CMK (cell line): ENCODE measurements at places on chromosomes 7 and 10.

DNA sequence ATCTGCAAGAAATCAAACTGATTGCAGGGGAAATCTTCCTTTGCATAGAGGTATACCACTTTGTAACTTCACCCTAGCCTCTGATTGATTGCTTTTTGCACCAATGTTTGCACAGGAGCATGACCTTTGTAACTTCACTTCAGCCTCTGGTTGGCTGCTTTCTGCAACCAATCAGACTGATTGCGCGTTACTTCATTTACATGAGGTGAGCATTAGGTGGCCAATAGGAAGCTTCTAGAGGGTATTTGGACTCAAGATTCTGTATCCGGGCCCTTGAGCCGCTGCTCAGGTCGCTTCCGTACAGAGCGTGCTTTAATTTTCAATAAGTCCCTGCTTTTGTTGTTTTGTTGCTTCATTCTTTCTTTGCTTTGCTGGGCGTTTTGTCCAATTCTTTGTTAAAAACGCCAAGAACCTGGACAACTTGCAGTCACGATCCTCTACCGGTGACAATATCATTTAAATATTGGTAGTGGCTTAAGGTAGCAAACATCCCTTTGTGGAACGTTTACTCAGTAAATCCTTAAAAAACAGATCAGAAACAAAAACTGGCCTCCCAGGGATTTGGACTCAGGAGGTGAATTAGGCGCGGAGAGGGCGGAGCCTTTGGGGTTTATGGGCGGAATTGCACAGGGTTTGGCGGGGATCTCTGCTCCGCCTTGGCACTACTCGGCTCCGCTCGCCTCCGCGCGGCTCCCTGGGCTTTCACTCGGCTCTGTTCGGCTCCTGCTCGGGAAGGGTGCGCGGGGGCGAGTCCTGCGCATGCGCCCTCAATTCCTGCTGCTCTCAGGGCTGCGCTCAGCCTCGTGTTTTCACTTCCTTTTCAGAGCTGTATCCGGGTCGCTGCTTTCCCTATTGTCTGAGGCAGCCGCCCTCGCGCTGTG lies at the start of gene PHF14:
Gene PHF14, plus strand, starts transcription at position 812 of the 881 bp plus-strand sequence. CDS start 452 bp downstream, outside the sequence.
- DNase-seq: peak; percentile 86

DNA sequence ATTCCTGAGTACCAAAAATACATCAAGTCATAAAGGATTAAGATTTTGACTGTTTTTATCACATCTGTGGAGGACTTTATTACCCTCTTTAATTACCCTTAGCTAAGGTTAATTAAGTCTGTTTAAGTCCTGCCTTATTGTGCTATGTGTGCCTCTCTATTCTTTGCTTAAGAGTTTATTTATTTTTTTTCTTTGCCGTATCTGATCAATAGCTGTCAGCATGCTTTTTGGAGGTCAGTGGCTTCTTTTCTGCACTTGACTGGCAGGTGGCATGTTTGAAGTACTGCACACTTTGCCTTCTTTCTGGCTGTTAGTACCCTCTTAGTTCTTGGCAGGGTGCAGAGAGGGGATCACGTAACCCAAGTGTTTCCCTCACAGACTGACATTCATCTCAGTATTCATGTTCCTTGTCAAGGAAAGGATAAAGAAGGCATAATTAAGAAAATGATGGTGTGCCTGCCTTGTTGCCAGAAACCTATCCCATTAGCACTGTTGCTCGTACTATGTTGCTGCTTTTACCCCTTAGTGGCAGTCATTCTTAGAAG lies 225.8 kb downstream of the EXOC4 start:
- no peak for DNase-seq

- no peak for DNase-seq
Measured at GRCh38 chr7:79199961-79200360, 253.5 kb downstream of the MAGI2 start.

DNA sequence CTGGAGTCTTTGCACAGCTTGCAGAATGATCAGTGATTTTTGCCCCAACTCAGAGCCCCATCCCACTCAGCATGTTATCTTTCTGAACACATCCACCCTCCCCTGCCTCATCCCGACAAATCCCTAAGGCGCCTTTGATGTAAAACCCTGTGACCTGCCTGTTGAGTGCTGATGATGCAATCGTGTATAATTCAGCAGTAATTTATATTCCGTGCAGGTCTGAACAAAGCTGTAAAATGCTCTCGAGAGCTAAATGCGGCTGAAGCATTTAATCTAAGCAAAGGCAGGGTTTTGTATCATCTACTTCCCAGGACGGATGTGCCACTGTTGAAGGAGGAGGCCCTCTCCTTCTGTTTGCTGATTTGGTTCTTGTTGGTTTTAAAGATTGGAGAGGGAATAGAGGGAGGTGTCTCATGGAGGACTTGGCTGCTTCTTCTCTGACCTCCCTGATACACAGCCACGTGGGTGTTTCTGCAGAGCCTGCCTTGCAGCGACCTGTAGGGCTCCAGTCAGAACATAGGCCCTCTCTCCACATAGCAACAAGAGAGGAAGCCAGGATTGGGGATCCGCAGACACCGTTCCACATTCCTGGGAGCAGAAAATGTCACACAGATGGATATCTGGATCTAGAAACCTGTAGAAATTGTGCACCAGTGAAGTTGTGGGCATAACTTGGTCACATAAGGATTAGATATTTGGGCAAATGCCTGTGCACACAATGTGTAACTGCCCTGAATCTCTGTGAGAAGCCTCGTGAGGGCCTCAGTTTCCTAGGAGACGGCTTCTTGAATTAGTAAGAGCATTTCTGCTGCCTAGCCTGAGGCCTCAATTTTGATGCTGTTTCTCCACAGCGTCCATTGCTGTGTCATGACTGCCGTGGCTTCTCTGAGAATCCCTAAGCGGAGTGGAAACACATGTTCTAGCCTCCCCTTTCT lies 90.2 kb upstream of the AGK start:
- no peak for DNase-seq

DNA sequence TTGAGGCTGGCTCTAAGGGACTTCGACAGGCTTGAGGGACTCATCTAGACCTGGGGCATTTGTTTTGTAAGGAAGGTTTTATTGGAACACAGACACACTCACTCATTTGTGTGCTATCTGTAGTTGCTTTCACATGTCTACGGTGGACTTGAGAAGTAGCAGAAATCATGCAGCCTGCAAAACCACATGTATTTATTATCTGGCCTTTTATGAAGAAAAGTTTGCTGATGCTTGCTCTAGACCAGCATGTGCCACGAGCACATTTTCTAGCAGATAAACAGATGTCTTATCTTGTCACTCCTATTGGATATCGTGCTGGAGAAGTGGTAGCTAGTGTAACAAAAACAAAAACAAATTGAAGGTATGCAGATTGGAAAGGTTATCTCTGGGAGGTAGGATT lies 9.8 kb downstream of the UPP1 start:
- DNase-seq: no peak

DNA sequence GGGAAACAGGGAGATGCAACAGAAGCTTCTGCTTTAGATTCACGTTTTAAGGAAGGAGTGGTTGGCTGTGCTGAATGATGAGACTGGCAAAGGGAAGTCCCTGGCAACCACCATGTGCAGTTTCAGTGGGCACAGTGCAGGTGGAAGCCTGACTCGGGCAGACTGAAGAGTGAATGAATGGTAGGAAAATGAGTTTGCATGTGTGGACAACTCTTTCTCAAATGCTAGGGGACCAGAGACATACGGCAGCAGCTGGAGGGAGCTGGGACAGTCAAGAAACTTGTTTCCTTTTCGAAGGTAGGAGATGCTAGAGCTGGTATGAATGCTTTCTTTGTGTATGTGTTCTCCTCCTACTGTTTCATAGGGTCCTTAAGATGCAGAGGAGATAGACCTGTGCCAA lies 29.0 kb downstream of the PODXL start:
- no peak for DNase-seq

GRCh38 chr10:18743926-18744325 lies 84.7 kb downstream of the ARL5B start:
- DNase-seq: no peak

- DNase-seq: no peak
Measured at GRCh38 chr10:62112300-62112699, 156.3 kb downstream of the RTKN2 start.

DNA sequence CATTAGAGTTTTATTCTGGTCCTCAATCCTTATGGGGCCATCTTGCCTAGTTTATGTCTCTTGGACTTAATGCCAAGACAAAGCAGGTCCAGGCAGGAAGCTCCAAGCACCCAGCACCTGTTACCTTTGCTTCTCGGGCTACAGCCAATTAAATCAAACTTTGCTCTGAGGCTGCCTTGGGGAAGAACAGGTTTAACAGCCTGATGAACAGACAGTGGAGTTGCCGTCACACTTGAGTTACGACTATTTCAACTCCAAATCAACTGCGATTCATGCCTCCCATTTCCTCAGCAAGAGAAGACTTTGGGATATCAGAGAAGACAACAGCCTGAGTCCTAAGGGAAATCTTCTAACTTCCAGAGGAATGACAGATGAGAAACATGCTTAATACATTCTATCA lies 62.2 kb downstream of the XPNPEP1 start:
- no peak for DNase-seq

- DNase-seq: peak; percentile 56
Measured at GRCh38 chr10:92822060-92822634, 26.2 kb upstream of the EXOC6 start.

- DNase-seq: no peak
Measured at GRCh38 chr10:57094965-57095364, 733.9 kb upstream of the ZWINT start.

DNA sequence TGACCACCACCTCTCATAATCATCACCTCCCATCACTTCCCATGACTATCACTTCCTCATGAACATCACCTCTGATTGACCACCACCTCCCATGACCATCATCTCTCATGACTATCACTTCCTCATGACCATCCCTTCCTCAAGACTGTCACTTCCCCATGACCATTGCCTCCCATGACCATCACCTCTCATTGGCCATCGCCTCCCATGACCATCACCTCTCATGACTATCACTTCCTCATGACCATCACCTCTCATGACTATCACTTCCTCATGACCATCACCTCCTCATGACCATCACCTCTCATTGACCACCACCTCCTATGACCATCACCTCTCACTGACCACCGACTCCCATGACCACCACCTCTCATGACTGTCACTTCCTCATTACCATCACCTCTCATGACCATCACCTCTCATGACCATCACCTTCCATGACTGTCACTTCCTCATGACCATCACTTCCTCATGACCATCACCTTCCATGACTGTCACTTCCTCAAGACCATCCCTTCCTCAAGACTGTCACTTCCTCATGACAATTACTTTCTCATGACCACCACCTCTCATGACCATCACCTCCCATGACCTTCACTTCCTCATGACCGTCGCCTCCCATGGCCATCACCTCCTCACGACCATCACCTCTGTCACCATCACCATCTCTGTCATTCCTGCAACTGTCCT lies 51.6 kb downstream of the PDGFA start:
- no peak for DNase-seq

DNA sequence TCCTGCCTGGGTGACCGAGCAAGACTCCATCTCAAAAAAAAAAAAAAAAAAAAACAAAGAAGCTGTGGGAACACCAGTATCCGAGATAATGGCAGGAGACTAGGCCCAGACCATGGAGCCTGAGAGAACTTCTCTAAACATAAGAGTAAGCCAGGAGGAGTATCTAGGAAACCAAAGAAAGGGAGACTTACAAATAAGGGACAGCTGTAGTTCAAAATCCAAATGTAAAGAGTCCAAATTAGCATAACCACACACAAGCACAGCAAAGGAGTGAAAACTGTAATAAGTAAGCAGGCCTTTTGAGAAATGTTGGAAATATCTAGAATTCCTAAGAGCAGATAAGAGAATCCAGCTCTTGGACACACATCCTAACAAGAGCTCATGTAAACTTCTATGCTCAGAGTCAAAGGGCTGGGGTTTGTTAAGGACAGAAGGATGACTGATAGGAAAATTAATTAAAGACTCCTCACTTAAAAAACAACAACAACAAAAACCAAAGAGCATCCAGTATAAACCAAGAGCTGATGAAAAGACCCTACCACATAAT lies 15.8 kb downstream of the ZNF25 start:
- DNase-seq: no peak

DNA sequence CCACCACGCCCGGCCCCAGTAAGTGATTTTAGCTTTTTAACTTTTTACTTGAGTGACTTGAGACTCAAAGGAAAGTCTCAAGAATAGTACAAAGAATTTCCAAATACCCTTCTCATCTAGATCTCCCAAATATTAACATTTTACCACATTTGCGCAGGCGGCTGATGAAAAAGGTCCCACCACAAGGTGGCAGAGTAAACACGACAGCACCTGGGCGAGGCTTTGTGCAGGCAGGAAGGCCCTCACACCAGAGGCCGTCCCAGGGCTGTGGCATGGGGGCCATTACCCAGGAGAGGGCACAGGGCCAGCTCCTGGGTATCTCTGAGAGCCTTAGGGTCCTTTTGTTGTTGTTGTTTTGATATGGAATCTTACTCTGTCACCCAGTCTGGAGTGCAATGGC lies 50.0 kb upstream of the WIPI2 start:
- DNase-seq: no peak

- DNase-seq: no peak
Measured at GRCh38 chr7:129089521-129090212, 34.8 kb upstream of the TNPO3 start.

- no peak for DNase-seq
Measured at GRCh38 chr7:2037808-2038522, 194.8 kb downstream of the MAD1L1 start.

- DNase-seq: no peak
Measured at GRCh38 chr7:85454904-85455303, 268.0 kb upstream of the SEMA3D start.

DNA sequence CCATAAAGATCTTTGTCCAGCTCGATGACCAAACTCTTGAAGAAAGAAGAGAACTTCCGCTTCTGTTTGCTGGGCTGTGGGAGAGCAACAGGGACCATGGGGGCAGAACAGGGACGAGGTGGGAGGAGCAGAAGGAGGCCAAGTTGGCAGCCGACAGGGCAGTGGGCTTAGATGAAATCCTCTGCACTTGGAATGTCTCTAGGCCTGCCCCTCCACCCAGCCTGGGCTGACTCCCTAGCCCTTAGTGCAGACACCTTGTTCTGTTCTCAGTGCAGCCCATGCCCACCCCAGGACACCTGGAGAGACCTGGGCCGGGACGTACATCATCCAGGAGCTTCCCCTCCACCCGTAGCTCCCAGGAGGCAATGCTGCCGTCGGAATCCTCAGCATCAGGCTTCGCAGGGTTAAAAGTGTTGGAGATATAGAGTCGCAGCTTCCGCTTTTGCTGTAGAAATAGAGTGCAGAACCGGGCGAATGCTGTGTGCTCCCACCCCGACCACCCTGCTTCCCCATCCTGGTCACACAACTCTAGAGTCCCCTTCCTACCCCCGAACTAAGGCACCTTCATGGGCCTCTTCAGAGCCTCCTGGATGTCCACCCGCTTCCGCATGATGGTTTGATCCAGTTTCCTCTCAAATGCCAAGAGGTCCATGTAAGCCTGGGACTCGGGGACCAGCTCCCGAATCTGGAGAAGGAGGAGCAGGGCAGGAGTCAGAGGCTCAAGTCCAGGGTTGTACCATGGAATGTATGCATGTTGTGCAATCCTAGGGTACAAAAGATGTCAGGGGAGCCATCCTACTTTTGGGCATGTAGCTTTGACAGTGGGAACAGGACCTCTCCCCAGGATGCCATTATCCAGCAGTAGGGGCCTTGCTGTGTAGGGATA lies 6.1 kb downstream of the SMARCD3 start:
- no peak for DNase-seq

GRCh38 chr10:101291331-101292193 lies 62.3 kb upstream of the LBX1 start:
- peak; percentile 15 for DNase-seq

GRCh38 chr7:159098424-159098786 lies 46.3 kb downstream of the VIPR2 start:
- no peak for DNase-seq

GRCh38 chr7:97021747-97022490 lies 2.7 kb downstream of the DLX5 start:
- no peak for DNase-seq
